ENCODE measurements at places on chromosomes 5 and 9. TPM values are rescaled to one million over a fixed set of nuclear protein-coding genes. Genes with fewer than 3 reads are reported as not detected.

The FAM78A gene
- 7.5 TPM for total RNA-seq

DNA sequence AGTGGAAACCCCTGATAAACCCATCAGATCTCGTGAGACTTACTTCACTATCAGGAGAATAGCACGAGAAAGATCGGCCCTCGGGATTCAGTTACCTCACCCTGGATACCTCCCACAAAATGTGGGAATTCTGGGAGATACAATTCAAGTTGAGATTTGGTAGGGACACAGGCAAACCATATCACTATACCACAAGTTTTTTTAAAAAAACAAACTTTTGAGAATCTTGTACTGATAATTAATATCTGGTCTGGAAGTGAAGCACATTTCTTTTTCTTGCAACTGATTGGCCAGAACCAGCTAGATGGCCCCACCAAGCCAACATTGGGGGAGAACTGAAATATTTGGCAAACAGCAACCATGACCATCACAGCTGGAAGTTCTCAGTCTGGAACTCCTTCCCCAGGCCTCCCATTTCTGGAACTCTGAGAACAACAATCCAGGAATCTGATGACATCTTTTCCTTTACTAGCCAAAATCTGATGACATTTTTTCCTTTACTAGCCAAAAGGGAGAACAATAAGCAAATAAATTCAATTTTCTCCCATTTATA is 51.8 kb upstream of the CDKN2B start:
- no peak for DNase-seq

GRCh38 chr5:96316017-96316416 is 117.0 kb downstream of the PCSK1 start:
- DNase-seq = no peak

The TMEM174 gene
- total RNA-seq = not detected

DNA sequence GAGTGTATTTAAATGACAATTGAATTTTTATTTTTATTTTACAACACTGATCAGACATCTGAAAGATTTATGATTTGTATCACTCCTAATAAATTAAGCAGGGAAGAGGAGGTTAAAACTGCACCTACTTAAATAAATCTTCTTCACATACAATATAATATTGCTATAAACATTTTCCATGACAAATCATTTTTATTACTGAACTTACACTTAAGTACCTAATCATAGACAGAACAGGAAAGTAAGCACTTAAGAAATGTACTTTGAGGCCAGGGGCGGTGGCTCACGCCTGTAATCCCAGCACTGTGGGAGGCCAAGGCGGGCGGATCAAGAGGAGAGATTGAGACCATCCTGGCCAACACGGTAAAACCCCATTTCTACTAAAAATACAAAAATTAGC is 3.8 kb downstream of the PFDN1 start:
- DNase-seq = no peak

DNA sequence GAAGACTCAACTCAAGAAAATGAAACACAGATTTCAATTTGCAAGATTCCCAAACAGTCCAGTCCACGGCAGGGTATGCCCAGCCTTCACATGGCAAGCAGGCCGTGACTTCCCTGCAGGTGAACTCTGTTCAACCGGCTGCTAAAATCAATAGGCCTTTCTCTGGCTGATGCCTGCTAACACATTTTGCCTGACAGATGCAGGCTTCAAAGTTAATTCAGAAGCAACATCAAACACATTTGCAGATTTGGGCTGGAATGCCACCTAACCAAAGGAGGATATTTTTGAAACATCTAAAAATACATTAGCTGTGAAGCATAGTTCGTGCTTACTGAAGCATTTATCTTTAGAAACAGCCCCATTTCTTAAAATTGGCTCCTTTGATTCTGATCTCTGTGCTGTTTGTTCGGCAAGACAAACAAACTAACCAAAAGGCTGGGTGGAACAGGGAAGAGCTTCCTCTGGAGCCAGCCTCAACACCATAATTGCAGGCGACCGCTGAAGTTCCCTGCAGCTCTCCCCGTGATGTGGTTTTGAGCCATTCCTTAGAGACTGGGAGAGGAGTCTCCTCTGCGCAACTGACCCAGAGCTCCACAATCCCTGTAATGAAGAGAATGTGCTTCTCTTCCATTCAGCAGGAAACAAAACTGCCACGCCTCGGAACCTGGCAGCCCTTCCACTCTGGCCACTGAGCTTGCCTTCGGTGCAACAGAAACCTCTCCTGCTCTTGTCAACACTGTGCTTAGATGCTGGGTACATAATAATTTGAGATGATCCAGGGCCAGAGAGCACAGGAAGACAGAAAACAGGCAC is 126.5 kb downstream of the MYO10 start:
- DNase-seq = peak; percentile 69
